DND-41 (cell line): ENCODE measurements at places on chromosomes 1 and 21.

GRCh38 chr1:107491582-107491981, 350.7 kb downstream of the NTNG1 start:
- no peaks in the 10 kb centered on the region for H3K36me3 ChIP-seq
- no peak overlapping the region for H3K4me3 ChIP-seq
- DNase-seq, result no peak
- no peak overlapping the region for H3K27ac ChIP-seq
- no peaks in the 10 kb centered on the region for H3K27me3 ChIP-seq
- no peaks in the 10 kb centered on the region for H3K4me1 ChIP-seq

DNA sequence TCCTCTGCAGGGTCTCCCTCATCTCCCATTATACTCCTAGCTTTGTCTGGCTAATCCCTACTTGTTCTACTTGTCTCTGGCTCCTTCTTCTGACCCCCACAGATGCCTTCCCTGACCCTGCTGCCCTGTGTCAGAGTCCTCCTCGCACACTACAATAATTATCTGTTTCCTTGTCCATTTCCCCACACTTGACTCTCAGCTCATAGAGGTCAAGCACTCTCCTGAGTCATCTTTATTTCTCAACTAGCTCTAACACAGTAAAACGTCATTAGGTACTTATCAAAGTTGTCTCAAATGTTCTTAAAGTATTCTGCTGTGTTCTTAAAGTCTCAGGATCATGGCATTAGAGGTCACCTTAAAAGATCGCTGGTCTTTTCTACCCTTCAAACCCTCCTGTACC, 47.1 kb downstream of the C8A start:
- no peak for DNase-seq
- H3K27ac ChIP-seq, result no peak overlapping the region
- H3K4me1 ChIP-seq, result no peaks in the 10 kb centered on the region
- H3K4me3 ChIP-seq, result no peak overlapping the region

DNA sequence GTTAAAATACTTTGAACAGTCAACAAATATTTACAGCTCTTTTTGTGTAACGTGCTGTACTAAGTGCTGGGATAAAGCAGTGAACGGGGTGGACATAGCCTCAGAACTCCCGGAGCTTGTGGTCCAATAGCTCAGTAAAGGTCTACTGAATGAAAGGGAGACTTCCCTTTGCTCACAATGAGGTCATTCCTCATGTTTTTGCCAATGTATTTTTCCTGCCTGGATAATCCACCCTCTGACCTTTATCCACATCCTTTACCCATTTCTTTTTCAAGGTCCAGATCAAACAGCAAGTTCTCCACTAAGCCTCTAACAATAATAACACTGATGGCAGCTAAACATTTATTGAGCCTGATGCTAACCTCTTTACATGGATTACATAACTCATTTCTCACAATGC, 55.9 kb downstream of the LEPR start:
- no peak overlapping the region for H3K4me3 ChIP-seq
- no peak for DNase-seq
- no peak overlapping the region for H3K27ac ChIP-seq
- H3K36me3 ChIP-seq, result no peaks in the 10 kb centered on the region

DNA sequence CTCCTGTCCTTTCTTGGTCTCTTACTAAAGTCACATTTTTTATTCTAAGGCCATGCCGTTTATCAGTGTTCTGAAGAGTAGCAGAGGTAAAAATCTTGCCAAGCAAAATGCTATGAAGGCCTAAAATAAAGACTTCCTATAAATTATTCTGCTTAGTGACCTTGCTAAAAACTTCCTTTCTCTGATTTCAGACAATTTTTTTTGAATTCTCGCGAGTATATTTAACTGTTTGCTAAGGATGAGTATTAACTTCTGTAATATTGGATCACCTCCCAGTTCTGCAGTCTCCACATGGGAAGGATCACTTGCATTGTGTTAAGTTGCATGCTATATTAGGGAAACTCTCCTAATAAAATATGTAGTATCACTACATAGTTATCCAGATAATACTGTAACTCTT, 123.4 kb upstream of the SNX7 start:
- H3K36me3 ChIP-seq, result no peaks in the 10 kb centered on the region
- H3K27ac ChIP-seq, result no peak overlapping the region
- no peak overlapping the region for H3K4me3 ChIP-seq
- H3K27me3 ChIP-seq, result no peaks in the 10 kb centered on the region

DNA sequence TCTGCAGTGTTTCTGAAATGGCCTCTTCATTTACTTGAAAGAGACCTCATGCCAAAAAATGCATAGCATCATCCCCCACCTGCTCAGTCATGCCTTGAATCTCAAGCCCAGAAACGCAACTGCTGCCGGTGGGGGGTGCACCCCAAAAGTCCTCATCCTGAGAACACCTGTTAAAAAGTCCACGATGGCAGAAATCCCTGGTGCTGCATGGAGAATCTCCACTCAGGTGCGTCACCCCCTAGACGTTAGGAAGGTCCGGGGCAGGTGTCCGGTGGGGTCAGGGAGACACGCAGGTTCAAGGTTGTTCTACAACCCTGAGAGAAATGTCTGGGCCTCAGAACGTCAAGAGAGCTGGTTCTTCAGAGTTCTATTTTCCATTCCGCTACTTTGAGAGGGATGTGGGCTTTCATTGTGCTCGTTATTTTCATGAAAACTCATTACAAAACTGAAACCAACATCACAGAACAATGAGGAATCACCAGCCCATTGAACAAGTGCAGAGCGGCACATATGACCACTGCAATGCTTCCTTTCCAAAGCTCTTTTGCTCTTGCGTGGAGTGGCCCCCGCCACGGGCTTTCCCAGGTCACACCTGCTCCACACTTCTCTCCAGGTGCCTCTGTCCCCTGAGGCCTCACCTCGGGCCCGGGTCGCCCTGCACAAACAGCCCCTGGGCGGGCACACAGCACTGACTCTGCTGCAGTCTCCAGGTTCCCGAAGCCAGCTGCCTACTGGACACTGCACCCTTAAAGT, 201.9 kb downstream of the TOMM20 start:
- H3K27me3 ChIP-seq, result no peaks in the 10 kb centered on the region
- H3K36me3 ChIP-seq, result no peaks in the 10 kb centered on the region
- H3K4me1 ChIP-seq, result peaks cover 8% of the 10 kb centered on the region

GRCh38 chr1:55215194-55216021, at the start of gene USP24:
Gene USP24 (minus strand): TSS chr1:55215364. CDS start chr1:55215113, 251 bp downstream.
- no peaks in the 10 kb centered on the region for H3K27me3 ChIP-seq
- DNase-seq, result peak; percentile 84
- H3K36me3 ChIP-seq, result peaks cover 13% of the 10 kb centered on the region; the same call in 1 of the 2 replicates
- H3K4me3 ChIP-seq, result peak within 1 kb of the TSS; percentile 66
- H3K27ac ChIP-seq, result peak within 1 kb of the TSS; percentile 93
- H3K4me1 ChIP-seq, result peaks cover 45% of the 10 kb centered on the region

DNA sequence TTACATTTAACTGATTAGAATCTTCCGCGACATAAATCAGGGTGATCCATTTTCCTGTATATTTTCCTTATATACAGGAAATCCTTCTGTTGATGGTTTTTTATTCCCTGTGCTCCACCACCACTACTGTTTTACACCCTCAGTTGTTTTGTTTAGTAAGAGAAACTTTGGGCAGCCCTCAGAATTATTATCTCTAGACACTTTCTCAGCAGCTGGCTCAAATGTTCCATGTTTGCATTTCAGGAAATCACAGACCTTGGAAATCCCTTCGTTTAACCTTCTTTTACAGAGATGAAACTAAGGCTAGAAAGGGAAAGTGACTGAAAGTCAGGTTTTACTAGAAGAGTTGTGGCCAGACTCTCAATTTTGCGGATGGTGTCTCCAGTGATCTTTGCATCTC, 15.2 kb downstream of the ZNF697 start:
- peaks cover 14% of the 10 kb centered on the region for H3K27me3 ChIP-seq
- DNase-seq, result no peak
- no peaks in the 10 kb centered on the region for H3K36me3 ChIP-seq
- no peaks in the 10 kb centered on the region for H3K4me1 ChIP-seq
- no peak overlapping the region for H3K4me3 ChIP-seq

DNA sequence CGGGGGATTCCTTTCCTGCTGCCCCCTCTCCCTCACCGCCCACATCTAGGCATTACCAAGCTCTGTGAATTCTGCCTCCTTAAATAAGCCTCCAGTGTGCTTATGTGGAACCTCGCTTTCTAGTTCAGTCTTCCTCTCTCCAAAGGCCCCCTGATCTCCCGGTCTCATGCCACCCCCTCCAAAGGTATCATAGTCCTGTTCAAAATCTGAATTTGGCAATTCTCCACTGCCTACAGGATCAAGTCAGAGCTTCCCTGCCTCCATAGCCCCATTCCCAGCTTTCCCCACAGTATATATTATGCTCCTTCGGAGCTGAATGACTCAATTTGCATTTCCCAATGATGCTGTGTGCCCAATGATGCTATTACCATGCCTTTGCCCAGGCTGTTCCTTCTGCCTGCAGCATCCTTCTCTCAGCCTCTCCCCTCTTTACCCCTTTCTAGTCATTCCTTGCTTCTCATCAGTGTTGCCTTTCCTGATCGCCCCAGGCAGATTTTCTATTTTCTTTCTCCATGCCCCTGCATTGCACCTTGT, 1.7 kb downstream of the AZIN2 start:
- no peaks in the 10 kb centered on the region for H3K27me3 ChIP-seq
- DNase-seq, result no peak
- no peak overlapping the region for H3K27ac ChIP-seq

- no peaks in the 10 kb centered on the region for H3K36me3 ChIP-seq
- no peak overlapping the region for H3K27ac ChIP-seq
- DNase-seq, result no peak
- H3K27me3 ChIP-seq, result peaks cover 40% of the 10 kb centered on the region
- H3K4me3 ChIP-seq, result no peak overlapping the region
- H3K4me1 ChIP-seq, result no peaks in the 10 kb centered on the region
Measured at GRCh38 chr1:112322983-112323678, 72.9 kb upstream of the CTTNBP2NL start.

- H3K27me3 ChIP-seq, result no peaks in the 10 kb centered on the region
- H3K4me3 ChIP-seq, result no peak overlapping the region
- no peaks in the 10 kb centered on the region for H3K36me3 ChIP-seq
- no peak overlapping the region for H3K27ac ChIP-seq
- no peak for DNase-seq
Measured at GRCh38 chr1:183739741-183740271, 65.1 kb upstream of the RGL1 start.

GRCh38 chr1:52367272-52367671, 1.3 kb upstream of the CC2D1B start:
- no peak overlapping the region for H3K27ac ChIP-seq
- H3K4me1 ChIP-seq, result peaks cover 54% of the 10 kb centered on the region
- no peak overlapping the region for H3K4me3 ChIP-seq
- peaks cover 31% of the 10 kb centered on the region for H3K36me3 ChIP-seq

- no peaks in the 10 kb centered on the region for H3K4me1 ChIP-seq
- H3K36me3 ChIP-seq, result no peaks in the 10 kb centered on the region
- H3K27me3 ChIP-seq, result no peaks in the 10 kb centered on the region
- DNase-seq, result no peak
- H3K4me3 ChIP-seq, result no peak overlapping the region
- H3K27ac ChIP-seq, result no peak overlapping the region
Measured at GRCh38 chr1:55980582-55980981, 598.8 kb downstream of the PLPP3 start.

DNA sequence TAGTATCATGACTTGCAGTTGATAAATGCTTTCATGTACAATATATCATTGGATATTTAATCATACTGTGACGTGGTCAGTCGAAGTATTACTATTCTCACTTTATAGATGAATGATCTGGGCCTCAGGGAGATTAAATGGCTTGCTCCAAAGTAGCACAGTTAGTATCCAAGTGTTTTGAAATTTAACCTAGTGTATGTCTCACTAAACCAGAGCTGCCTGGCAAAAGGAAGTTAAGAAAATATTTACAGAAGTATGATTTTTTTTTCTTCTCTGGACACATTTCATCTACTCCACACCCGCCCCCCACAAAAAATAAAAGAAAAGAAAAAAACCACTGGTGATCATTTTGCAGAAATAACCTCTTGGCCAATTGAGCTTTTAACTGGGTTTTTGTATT, 71.9 kb upstream of the CXADR start:
- H3K36me3 ChIP-seq, result no peaks in the 10 kb centered on the region
- H3K4me1 ChIP-seq, result no peaks in the 10 kb centered on the region
- H3K27ac ChIP-seq, result no peak overlapping the region
- H3K4me3 ChIP-seq, result no peak overlapping the region
- H3K27me3 ChIP-seq, result no peaks in the 10 kb centered on the region

DNA sequence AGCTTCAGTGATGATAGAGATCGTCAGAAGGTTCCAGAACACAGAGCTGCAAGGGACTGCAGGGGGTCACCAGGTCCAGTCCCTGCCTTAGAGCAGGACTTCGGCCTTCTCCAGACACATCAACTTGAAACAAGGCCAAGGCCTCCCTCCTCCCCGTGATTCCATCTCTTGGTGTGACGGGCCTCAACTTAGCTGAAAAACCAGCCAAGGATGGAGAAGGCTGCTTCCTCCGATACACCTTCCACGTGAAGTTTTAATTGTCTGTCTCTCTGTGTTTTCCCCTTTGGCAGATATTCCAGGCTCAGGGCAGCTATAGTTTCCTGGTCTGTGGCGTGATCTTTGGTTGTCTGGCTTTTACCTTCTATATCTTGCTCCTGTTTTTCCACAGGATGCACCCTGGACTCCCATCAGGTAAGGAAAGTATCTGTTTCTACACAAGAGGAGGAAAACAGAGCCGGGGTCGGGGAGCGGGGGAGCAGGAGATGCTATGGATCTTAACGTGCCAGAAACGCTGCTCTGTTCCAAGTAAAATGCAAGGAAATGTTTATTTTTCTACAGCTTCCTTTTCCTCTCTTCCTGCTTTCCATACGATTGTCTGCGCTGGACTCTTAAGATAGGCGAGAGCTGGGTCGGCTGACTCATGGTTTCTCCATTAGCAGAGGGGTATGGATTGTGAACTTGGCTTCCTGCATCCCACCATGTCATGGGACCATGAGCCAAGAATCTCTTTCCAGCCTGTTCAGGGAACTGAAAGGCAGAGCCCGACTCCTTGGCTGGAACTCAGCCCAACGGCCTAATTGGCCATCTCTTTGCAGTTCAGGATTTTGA, 32.8 kb downstream of the ELK4 start:
- no peaks in the 10 kb centered on the region for H3K27me3 ChIP-seq
- H3K4me1 ChIP-seq, result no peaks in the 10 kb centered on the region
- no peak overlapping the region for H3K4me3 ChIP-seq
- no peak for DNase-seq
- no peak overlapping the region for H3K27ac ChIP-seq
- H3K36me3 ChIP-seq, result peaks cover 55% of the 10 kb centered on the region

DNA sequence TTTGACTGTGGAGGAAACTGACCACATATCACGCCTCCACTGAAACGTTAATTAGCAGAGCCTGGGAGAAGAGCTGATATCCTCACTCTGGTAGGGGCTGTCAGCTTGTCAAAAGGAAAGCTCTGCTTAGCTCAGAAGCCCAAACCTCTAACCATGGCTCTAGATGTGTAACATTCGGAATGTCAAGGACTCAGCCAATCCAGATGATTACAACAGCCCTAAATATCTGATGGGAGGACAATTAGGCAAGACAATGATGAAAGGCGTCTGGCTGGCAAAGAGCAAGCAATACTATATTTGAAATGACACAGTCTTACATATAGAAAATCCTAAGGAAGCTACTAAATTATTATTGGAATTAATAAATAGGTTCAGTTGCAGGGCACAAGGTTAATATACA, 45.7 kb upstream of the COX20 start:
- DNase-seq, result no peak
- no peaks in the 10 kb centered on the region for H3K36me3 ChIP-seq
- H3K27ac ChIP-seq, result no peak overlapping the region
- H3K27me3 ChIP-seq, result no peaks in the 10 kb centered on the region
- no peaks in the 10 kb centered on the region for H3K4me1 ChIP-seq
- no peak overlapping the region for H3K4me3 ChIP-seq
